ENCODE measurements at places on chromosomes 1 and 21.

- peak; percentile 54 for DNase-seq
These were observed at the start of gene ANKRD65 for GRCh38 chr1:1421147-1421906. Gene ANKRD65, minus strand, starts transcription at chr1:1421276. Its CDS starts 271 bp downstream, at chr1:1421005.

GRCh38 chr1:180586671-180587155 is 27.9 kb downstream of the OVAAL start:
- peak; percentile 34 for DNase-seq

- DNase-seq, result no peak
These were observed 3.8 kb downstream of the IRF2BP2 start for GRCh38 chr1:234605983-234606783.

- DNase-seq, result no peak
These were observed 16.5 kb downstream of the ATP1B1 start for GRCh38 chr1:169122976-169123375.

DNA sequence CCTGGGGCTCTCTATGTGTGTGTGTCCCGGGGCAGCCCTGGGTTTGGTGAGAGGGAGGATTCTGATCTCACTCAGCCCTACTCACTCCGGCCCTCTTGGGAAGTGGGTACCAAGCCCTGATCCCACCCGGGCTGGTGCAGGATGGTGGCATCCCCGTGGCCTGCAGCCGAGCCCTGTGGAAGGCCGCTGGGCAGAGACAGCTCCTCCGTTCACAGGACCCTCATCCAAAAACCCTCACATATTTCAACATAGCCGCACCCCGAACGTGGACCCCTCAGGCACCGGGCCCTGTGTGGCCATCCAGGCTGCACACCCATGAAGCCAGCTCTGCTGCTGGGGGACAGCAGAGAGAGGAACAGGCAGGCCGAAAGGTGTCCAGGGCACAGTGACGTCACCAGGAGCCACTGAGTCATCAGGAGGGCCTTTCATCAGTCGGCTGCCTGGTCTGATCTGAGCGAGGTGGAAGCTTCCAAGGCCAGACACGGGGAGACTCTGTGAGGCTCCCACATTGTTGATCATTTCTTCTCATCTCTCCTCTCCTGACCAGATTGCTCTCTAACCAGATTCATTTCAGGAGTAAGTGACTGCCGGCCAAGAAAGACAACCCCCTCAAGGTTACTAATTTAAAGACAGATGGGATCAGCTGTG is 16.2 kb upstream of the GPR157 start:
- DNase-seq, result no peak

DNA sequence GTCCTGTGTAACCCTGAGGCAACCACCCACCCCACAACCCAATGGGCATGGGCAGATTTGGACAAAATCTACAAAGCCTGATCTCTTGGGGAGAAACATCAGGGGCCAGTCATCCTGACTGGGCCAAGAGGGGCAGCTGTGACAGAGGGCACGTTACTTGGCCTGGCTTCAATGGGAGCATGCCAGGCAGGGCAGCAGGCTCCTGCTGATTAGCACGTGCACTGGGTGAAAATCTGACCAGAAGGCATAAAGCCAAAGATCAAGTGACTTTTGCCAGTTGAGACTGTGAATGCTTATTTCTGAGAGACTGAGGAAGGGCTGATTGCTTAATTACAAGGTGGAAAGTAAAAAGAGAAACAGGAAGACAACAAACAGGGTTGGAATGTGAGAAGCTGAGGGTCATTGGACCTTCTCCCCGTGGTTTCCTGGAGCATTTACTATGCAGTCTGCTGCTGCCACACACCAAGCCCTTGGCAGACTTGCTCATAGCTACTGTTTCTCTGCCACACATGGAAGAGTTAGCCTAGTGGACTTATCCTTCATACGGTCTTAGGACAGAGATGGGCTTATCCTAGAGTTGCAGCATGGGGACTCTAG is 39.8 kb upstream of the TNR start:
- peak; percentile 14 for DNase-seq

DNA sequence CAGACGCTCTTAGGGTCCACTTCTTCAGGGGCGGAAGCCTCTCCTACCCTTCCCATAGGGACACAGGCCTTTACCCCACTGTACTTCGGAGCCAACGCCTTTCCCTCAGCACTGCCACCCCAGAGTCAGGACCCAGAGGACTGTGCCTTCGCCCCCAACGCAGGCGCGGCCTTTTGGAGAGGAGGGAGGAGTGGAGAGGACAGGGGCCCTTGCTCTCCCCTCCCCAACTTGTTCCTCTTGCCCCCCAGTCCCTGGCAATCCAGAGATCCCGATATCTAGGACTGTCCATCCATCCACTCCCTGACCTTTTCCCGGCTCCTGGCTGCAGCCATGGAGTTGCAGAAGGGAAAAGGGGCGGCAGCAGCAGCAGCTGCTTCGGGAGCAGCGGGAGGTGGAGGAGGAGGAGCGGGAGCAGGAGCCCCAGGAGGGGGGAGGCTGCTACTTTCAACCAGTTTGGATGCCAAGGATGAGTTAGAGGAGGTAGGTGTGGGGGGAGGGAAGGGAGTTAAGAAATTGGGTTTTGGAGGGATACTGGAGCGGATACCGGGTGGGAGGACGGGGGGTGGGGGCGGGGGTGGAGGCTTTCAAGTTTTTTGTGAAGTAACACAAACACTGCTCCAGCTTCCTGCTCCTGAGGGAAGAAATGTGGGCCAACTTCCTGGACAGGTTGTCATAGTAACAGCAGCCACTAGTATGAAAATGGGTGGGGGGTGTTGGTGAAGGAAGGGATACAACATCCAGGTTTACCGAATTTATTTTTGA is 636 bp downstream of the INTS3 start:
- DNase-seq, result peak; percentile 69

- no peak for DNase-seq
These were observed 92.4 kb downstream of the KCNJ15 start for GRCh38 chr21:38349111-38349746.

- DNase-seq, result no peak
These were observed 8.3 kb downstream of the CFHR2 start for GRCh38 chr1:196951711-196952394.

DNA sequence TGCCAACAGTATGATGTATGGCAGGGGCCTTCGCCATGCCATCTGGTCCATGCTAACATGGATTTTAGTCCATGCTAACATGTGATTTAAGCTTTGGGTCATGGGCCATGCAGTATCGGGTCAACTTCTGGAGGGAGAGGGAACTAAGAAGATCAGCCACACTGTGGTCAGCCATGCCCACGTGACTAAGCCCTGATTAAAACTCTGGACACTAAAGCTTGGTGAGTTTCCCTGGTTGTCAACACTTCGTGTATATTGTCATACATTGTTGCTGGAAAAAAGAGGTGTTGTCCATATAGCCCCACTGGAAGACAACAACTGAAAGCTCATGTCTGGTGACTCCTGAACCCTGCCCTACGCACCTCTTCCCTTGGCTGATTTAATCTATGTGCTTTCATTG is 90.5 kb downstream of the SUSD4 start:
- DNase-seq, result no peak

- peak; percentile 58 for DNase-seq
These were observed 21.8 kb downstream of the EXOC8 start for GRCh38 chr1:231315887-231316286.

DNA sequence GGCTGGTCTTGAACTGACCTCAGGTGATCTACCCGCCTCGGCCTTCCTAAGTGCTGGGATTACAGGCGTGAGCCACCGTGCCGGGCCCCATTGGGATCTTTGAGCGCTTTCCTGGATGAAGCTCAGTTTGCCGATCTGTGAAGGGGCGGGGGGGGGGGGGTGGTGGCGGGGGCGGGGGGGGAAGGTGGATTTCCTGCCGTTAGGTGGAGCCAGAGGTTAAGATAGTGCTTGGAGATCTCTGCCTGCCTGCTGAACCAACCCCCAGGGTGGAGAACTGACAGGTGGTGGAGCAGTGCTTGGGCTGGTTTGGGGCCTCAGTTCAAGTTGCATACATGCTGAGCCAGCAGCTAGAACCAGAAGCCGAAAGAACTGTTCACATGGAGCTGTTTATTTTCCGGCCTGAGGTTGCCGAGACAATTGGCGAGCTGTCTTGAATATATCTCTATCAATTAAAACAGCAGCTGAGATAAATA is 1.7 kb downstream of the TMCC2 start:
- DNase-seq, result peak; percentile 79

GRCh38 chr1:37854406-37854805 is 5.0 kb downstream of the MTF1 start:
- DNase-seq, result no peak

DNA sequence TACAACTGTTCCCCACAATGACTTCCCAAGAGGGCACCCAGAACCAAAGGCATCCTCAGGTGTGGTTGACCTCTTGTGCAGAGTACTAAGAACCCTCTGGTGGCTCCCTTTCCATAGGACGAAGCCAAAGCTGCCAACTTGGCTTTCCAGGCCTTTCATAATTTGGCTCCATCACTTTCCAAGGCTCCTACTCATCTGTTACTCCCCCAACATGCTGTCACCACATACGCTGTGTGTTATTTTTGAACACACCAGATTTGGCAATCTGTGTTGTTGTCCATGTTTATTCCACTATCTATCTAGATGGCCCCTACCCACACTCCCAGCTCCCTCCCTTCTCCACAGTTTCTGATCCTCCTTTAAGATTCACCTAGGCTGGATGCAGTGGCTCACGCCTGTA is 10.2 kb upstream of the NKAIN1 start:
- DNase-seq, result no peak

DNA sequence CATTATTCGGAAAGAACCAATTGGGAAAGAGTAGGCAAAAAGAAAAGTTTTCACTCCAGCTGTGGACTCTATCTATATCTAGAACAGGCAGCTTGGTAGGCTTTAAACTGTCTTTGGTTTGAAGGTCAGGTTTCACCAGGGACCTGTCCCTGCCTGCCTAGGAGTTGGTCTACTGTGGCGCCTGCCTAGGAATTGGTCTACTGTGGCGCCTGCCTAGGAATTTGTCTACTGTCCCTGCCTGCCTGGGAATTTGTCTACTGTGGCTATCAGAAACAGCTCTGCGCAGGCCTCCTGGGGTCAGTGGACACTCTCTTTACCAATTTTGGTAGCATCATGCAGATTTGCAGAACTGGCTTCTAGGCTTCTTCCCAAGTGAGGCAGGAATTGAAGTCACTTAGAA is 13.8 kb downstream of the USP25 start:
- DNase-seq, result no peak

DNA sequence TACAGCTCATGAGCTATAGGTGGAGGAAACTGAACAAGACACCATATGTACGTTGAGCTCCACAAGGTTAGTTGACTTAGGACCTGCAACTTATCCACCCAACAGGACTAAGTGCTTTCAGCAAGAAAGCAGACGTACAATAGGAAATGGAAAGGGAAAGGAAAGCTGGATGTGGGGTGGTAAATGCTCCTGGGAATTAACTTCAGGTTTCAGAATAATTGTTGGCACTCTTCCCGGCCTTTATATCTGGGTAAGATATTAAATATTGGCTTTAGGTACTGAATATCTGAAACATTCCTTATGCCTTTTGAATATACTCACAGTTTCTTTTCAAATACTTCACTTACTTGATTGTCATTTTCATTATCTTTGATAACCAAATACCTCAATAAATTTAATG is 36.3 kb downstream of the GLMN start:
- DNase-seq, result no peak

DNA sequence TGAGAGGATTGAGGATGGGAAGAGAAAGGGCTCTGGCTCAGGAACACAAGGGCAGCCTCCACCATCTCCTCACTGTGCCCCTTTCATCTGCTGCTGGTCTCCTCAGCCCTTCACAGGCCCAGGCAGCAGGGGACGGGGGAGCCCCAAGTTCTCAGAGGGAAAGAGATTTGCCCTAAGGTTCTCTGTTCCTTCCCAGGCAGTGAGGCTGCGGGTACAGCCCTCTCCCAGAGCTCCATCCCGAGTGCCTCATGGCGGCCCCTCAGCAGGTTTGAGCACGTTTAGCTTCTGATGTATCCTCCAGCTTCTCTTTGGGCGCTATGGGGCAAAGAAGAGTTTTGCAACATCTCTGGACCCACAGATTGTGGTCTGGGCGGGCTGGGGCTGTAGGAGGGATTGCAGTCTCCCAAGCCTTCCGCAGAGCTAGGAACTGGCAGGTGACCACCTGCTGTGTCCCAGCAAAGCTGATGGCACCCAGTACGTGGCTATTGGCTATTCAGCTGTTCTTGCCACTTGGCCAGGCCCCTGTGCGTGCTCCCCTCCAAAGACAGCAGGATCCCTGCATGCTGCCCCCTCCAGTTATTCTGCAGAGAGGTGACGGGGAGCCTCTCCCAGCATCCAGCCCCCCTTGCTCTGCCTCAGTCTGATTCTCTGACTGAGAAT is 10.1 kb downstream of the DISP3 start:
- DNase-seq, result no peak

DNA sequence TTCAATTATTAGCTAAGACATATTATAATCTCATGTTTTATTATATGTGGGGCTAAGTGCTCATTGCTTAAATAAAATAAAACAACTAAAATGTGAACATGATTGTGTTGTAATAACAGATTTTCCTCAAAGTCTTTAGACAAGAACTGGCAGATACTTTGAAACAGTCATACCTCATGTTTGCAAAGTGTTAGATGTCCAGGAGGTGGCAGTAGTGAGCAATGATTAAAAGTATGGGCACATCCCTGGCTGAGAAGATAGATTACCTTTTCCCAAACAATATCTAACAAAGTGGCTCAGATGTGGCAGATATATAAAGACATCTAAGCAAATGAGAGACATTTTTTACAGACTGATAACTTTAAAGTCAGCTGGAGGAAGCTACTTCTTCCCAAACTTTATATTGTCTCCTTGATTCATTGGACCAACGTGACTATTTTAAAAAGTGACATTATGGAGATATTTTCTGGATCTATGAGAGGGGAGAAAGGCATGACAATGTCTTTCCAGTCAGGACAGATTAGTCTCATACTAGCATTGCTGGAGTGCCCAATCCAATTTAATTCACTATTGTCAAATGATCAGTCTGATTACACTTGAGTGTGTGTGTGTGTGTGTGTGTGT is 269.8 kb downstream of the S1PR1 start:
- no peak for DNase-seq

DNA sequence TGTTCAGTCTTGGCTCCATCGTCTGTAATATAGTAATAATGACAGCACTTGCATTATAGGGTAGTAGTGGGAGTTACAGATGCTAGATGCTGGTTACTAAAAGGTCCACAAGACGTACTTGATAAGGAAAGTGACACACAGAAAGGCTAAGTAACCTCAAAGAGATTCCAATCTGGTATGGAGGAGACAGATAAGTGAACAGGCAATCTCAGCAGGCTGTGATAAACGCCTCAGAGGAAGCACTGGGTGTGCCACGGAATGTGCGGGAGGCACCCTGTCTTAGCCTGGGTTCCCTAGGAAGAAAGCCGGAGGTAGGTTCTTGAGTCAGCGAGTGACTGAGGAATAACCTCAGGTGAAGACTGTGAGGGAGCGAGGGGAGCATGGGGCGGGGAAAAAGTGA is 4.6 kb upstream of the CTPS1 start:
- DNase-seq, result no peak

- DNase-seq, result no peak
These were observed 22.8 kb downstream of the C2CD2 start for GRCh38 chr21:41931041-41931451.

DNA sequence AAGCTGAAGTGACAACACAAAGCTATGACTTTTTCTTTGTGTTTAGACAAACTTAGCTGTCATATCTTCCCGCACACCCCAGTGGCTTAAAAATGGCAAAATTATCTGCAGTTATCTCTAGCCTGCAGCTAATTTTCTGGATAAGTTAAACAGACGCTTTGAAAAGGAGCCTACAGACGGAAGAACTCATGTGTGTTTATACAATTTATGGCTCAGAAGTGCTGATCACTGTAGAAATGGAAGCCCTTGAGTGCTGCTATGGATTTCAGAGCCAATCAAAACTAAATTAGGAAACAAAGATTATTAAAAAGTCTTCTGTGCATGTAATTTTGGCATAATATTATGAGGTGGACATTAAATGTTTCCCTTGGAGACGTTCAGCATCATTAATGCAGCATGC is 11.6 kb downstream of the NTNG1 start:
- DNase-seq, result no peak

All from ecto neural progenitor cell (in vitro differentiated cells).